ENCODE measurements at places on chromosomes 2 and 18.

DNA sequence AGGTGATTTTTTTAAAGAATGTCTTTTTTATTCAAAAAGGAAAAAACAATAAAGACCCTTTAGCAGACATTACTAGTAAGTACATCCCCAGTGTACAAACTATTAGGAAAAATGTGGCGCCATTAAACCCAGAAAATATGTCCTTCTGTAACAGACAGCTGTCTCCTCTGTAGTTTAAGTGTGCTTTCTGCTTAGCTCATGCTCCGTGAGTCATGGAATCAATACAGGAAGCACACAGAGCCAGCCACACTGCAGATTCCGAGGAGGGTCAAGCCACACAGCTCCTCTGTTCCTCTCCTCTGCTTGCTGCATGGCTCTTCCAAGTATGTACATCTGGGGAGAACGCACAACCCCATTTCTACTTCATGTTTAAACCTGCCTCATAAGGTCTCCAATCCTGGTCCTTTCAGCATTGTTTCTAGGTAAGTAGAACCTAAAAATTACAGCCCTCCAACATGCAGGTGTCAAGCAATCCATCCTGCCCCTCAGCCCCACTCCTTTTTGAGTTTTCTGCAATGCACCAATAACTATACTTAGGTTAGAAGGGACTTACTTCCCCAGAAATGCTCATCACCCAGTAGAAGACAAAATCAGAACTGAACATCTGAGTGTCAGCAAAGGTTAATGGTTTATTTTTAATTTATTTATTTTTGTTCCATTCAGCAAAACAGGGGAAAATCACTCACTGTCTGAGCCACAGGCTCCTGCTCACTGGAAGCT is 37.5 kb downstream of the ACVR1 start:
- no peak for DNase-seq

GRCh38 chr2:238097988-238098871 is 1.9 kb upstream of the ESPNL start:
- no peak for DNase-seq

DNA sequence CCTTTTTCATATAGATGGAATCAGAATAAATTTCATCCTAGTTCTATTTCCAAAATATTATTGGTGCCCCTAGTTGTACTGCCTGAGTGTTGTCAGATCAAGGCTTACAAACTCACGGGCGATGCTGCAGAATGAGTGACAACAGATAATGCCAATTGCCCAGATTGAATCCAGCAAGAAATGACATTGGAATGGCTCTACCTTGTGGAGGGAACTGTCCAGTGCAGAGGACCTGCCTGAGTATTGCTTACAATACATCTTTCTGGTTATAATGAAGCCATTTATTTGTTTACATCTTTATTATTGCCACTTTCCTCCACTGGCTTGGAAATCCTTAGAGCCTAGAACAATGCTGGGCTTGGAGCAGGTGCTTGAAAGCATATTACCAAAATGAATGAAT is 7.8 kb upstream of the IL1R2 start:
- no peak for DNase-seq

DNA sequence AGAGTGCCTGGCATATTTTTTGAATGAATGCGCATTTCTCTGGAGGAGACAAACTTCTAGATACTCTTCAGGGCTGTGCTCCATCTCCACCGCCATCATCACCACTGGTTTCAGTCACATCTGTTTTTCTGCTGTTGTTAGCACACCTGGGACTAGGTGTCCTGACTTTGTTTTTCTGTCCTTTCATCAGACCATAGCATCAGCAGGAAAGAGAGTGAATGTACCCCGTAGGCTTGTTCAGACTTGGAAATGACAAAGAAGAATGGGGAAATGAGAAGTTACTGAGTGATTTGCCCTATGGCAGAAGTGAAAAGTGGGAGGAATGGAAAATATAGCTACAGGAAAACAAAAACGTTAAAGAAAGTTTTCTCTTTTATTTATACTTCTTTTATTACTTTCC is 965.2 kb upstream of the FANCL start:
- no peak for DNase-seq

- no peak for DNase-seq
Observed at GRCh38 chr2:23601301-23601965, 216.5 kb downstream of the KLHL29 start.

DNA sequence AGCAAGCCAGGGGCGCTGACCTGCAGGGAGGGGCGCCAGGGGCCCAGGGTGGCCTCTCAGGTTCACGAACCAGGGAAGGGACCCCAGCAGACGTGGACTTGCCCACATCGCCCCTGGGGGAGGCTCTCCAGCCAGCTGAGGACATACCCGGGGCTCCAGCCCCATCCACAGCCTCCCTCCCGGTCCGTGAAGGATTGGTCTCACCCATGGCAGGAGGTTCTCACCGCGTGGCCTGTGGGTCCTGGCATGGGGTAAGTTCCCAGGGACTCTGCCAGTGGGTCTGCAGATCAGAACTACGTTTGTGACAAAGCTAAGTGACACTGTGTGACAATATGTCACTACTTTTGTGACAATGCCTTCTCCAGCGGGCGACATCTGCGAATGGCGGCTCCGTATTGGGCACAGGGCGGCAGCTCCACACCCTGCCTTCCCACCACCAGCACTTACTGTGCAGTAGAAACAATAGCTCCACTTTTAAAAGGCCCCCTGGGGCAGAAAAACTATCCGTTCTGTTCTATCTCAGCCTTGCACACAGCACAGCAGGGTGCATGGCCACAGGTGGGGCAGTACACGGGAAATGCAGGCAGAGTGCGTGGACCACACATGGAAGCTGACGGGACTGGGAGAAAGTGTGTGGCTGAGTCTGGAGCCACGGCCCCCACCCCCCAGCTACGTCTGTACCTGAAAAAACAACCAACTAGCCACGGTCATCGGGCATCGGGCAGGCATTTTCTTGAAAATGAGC is 65.2 kb upstream of the CTDP1 start:
- DNase-seq, result no peak

DNA sequence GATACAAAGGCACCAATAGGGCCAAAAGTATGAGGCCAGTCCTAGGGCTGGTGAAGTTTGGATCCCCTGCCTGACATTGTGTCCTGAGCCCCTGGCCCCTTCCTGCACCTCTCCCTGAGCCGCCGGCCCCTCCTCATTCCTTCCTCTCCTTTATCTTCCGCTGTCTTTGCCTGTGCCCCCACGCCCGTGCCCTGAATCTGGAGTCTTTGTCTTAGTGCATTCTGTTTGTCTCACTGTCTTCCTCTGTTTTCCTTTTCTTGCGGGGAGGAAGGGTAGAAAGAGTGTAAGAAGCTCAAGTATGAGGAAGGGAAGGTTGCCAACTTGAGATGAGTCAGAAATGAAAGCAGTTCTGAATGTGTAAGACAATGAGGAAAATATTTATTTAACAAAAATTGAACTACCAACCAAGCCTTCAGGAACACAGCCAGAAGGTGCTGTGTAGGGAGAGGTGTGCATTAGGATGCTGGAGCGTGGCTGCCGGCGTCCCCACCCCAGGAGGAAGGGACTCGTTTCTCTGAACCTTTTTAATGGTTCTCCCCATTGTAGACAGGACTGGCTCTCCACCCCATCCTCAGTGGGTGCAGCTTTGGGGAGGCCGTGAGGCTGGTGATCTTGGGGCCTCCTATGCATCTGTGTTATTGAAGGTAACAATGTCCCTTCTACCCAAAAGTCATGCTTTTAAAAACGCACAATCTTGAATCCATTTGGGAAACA is 133.1 kb downstream of the NEDD4L start:
- no peak for DNase-seq

All from stimulated activated CD8-positive, alpha-beta memory T cell treated with anti-CD3 and anti-CD28 coated beads, Interleukin-4, amount 100 ng/mL, for 24 hours (primary cell).